ENCODE measurements at places on chromosomes 7 and 10.

- no peak for DNase-seq
Observed at GRCh38 chr7:6146666-6147065, 115.5 kb downstream of the ANKRD61 start.

GRCh38 chr10:80187465-80188409 is 17.6 kb downstream of the ANXA11 start:
- DNase-seq: no peak

DNA sequence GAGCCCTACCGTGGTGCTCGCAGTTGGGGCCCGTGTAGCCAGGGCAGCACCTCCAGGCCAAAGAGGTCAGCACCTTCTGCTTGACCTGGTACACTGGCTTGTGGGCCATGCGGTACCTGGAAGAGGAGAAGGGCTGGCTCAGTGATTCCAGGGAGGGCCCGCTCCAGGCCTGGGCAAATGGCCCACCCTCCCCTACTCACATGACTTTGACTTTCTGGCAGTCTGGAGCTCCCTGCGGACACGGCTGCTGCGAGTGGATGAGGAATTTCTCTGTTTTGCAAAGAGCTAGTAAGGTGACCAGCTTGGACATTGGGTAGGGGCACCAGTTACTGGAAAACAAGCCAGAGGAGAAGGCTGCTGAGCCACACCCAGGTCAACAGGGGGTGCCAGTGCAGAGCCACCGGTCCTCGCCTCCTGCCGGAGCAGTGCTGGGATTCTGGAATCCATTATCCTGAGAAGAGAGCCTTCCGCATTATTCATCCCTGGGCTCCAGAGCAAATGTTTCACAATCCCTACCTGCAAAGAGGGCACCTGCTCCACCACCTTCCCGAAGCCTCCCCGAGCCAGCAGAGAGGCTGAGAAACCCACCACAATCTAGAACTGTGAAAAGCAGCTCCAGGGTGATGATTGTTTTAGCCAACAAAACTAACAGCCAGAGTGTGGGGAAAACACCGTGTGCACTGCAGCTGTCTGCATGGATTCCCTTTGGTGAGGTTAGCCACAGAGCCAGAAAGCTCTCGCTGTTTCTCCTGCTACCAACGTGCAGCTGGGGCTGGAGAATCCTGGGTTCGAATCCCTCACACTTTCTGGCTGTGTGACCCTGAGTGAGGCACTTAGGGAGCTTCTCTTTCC is 11.8 kb downstream of the MMRN2 start:
- DNase-seq: no peak

DNA sequence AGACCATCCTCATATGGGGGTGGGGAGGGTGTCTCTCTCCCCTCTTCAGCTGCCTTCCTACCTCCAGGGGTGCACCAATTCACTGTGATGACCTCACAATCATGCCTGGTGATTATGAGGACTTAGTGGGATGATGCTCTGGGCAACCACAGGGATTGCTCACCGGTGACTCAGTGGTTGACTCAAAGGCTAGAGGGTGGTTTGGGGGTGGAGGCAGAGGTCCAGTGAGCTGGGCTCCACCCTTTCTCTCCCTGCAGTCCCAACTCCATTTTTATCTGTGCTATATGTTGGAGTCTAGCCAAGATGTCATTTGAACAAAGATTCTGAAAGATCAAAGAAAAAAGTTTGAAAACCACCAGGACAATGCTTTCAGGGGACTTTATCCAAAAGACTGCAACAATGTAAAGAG is 286.9 kb downstream of the KCNMA1 start:
- peak; percentile 80 for DNase-seq

DNA sequence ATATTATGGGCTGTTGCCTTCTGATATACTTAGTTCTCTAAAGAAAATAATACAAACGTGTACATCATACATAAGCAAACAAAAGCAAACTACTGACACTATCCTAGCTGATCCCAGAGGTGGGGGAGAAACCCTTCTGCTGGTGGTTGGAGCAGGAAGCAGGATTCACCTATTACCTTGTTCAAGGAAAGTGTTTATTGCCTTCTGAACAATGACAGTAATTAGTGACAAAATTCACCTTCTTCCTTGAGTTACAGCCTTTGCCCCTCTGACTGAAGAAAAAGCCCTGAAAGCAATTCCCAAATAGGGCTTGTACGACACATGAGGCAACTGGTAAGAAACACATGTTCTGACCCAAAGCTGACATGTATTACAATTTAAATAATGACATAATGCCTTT is 118.8 kb upstream of the AKR1E2 start:
- DNase-seq: no peak

- no peak for DNase-seq
Observed at GRCh38 chr10:14772399-14772798, 2.3 kb downstream of the FAM107B start.

DNA sequence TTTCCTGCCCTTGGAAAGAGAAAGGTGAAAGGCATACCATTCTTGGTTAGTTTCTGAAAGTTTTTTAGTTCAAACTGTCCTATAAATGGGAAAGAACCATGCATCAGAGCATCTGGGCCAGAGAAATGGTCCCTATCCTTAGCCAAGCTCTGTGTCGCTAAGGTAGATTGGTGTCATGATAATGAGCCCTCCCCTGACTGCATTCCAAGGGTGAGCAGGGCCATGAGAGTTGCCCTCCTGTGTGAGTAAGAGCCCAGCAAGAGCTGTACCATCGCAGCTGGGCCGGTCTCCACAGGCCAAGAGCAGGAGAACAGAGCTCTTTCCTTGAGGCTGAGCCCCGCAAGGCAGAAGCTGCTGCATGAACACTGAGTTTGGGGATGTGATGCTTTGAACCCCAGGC is 30.3 kb downstream of the GRB10 start:
- no peak for DNase-seq

- no peak for DNase-seq
Observed at GRCh38 chr7:151805191-151805590, 71.7 kb downstream of the PRKAG2 start.

DNA sequence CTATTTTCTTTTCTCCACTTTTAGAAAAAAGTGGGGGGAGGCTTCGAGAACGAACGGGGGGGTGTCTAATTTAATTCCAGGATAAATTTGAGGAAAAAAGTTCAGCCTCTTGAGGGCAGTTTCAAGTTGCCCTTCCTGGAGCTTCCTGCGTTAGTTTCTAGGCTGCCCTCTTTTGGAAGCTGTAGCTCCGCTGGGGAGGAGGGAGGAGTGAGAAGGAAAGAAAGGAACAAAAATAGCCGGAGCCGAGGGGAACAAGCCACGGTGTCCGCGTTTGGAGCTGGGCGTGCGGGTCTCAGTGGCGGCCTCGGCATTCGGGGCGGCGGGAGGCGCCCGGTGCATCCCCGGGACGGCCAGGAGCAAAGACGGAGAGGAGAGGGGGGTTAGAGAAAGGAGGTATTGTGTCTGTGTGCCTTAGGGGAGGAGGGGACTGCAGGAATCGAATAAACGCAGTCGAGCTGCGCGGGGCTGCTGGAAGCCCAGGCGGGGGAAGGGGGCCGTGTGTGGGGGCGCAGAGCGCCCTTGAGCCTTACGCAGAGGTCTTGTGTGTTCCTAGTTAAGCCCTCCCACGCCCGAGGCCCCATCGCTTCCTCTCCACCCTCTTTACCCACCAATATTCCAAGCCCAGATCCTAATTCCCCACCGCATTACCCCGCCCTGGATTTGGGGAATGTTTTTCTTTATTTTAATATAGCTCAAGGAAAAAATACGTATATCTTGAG is 2.0 kb upstream of the TNRC18 start:
- no peak for DNase-seq

DNA sequence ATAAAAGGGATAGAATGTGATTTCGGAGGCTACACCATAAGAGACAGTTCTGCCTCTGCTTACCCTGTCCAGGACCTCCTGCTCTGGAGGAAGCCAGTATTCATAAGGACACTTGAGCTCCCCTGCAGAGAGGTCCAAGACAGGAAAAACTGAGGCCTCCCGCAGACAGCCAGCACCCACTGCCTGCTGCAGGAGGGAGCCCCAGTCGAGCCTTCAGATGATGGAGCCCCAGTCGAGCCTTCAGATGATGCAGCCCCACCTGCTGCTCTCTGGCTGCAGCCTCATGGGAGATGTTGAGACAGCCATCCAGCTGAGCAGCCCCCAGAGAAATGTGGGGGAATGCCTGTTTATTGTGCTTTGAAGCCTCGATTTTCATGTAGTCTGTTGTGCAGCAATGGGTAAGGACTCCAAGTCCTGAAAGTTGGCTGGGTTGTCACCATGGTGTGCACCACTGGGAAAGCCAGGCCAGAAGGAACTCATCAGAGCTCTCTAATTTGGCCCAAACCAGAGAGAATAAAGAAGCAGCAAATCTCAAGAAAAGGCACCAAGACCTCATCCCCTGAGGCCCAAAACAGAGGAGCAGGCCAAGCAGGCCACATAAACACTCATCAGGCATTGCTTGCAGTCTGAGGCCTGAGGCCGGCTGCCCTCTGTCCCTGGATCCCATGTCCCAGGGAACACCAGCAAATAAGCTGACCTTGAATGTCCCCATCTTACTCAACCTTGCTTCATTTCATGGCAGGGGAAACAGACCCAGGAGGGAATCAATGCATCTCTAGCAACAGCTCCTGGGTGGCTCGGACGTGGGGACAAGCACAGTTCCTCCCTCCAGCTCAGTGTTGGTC is 30.9 kb downstream of the CALML5 start:
- DNase-seq: no peak

DNA sequence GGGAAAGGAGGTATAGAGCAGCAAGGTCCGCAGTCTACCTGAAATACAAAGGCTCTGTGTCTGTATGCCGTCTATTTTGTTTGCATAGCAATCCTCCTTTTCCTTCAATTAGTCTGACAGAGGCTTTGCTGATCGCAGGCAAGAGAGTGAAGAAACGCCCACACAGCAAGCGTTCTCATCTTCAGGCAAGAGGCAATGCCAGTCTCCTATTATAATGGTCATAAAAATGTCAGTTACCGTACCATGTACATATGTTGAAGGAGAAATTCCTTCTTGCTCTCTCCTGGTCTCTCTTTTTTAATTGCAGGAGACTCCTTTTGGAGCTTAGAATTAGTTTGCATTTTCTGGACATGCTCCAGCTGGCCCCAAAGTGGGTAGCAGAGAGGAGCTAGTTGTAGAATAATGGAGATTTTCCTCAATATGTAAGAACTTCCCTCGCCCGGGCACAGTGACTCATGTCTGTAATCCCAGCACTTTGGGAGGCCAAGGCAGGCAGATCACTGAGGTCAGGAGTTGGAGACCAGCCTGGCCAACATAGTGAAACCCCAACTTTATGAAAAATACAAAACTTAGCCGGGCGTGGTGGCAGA is 139.5 kb downstream of the PFKFB3 start:
- DNase-seq: no peak

GRCh38 chr10:76961841-76962240 is 675.8 kb downstream of the KCNMA1 start:
- no peak for DNase-seq

- no peak for DNase-seq
Observed at GRCh38 chr10:125633517-125633999, 49.4 kb downstream of the TEX36 start.

GRCh38 chr7:55026867-55027490 is 8.2 kb downstream of the EGFR start:
- no peak for DNase-seq

DNA sequence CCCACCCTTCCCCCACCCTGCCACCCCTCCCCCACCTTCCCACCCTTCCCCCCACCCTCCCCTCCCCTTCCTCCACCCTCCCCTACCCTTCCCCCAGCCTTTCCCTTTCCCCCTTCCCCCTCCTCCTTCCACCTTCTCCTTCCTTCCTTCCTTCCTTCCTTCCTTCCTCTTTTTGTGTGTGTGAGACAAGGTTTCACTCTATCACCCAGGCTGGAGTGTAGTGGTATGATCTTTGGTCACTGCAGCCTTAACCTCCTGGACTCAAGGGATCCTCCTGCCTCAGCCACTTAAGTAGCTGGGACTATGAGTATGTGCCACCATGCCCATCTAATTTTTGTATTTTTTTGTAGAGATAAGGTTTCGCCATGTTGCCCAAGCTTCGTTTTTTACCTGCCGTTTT is 35.2 kb downstream of the CYP17A1 start:
- DNase-seq: no peak

GRCh38 chr7:38703093-38703492 is 71.9 kb upstream of the AMPH start:
- DNase-seq: no peak

DNA sequence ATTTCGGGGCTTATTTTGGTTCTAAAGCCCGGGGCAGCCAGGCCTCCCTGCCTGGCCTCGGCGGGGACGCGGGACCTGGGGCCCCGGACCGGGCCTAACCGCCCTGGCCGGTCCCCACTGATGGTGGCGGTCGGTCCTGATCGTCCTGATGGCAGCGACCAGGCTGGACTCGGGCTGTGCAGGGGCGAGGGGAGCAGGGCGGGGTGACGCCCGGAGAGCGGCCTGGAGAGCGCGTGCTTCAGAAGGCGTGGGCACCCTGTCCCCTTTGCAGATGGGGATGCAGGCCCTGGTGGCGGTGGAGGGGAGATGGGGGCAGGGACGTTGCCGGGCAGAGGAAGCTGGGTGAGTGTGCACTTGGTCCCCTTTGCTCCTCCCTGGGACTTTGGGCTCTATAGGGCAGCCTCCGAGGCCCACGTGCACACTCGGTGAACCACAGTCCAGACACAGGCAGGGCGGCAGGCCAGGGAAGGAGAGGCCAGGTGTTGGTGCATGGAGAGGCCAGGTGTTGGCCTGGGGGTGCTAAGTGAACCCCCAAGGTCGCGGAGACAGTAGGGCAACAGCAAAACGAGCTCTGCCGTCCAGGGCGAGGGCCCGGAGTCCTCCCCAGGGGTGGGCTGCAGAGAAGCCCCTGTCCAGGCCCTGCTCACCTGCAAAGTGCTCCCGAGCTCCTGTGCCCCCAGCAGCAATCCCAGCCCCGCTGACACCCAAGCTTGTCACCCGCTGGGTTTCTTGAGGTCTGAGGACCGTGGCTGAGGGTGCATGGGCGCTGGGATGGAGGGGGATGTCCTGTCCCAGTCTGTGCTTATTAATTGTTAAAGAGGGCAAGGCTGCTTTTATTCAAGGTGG is 42.4 kb upstream of the FAM20C start:
- DNase-seq: no peak

DNA sequence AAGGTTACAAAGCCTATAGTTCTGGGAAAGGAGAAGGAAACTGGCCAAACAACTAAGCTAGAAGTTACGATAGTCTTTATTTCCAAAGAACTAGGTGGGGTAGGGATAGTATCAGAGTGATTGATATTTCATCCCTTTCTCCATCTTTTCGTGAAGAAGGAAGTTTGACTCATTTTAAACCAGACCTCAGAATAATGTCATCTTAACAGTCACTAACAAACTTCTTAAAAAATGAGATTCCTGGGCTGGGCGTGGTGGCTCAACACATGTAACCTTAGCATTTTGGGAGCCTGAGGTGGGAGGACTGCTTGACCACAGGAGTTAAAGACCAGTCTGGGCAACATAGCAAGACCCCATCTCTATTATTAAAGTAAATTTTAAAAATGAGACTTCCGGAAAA is 69.4 kb downstream of the ARL4A start:
- DNase-seq: no peak

DNA sequence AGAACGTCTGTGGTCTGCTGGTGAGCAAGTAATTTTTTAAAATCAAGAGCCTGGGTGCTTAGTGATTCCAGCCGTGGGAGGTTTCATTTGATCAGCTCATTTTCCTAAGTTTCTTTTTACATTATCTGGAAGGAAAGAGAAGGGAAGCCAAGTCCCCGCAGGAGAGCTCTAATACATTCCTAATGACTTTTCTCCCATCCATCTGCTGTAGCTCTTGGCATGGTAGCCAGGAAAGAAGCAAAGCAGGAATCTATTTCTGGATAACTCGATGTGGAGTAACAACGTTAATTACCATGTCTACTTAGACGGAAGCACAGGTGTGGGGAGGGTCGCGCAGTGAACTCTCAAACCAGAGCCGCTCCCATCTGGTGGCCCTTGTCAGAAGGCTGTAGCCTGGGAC is 121.9 kb downstream of the PAXIP1 start:
- no peak for DNase-seq
